Stimulated activated CD4-positive, alpha-beta T cell treated with anti-CD3 and anti-CD28 coated beads, Interleukin-1b, Interleukin-23, amount 100 ng/mL, for 1 hour (primary cell): ENCODE measurements at places on chromosomes 7 and 10.

- no peak for DNase-seq
These were observed 277.0 kb downstream of the WDR11 start for GRCh38 chr10:121128164-121128563.

DNA sequence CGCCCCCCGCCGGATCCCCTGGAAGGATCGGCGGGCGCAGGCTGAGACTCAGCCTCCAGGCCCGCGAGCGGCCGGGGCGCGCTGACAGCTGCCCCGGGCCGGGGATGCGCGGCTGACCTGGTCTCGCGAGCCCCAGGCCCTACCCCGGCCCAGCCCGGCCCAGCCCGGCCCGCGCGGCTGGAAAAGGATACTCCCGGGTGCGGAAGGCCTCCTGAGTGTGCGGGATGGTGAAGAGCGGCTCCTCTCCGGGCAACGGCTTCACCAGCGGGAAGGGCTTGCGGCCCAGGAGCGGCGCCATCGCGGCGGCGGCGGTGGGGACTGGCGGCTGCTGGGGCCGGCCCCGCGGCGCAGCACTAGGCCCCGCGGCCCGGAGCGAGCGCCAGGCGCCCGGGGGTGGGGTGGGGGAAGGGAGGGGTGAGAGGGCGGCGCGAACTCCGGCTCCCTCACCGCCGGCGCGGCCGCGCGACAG is 423 bp downstream of the BAZ1B start:
- peak; percentile 5 for DNase-seq

DNA sequence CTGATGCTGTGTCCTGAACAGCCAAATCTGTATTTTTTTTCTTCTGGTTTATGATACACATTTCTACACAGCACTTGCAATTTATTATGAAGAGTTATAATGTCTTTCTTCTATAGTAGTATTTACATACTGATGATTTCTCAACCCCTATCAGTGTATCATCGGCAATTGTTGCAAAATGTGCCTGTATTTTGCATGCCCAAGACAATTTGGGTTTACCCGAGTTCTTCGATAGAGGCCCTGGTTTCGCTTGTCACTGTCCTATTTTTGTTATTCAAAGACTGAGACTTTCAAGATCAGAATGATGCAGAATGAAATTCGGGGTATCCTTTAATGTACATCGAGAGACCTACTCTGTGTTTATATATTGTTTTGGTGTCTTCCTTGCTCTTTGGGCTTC is 184.5 kb upstream of the PRSS58 start:
- no peak for DNase-seq

DNA sequence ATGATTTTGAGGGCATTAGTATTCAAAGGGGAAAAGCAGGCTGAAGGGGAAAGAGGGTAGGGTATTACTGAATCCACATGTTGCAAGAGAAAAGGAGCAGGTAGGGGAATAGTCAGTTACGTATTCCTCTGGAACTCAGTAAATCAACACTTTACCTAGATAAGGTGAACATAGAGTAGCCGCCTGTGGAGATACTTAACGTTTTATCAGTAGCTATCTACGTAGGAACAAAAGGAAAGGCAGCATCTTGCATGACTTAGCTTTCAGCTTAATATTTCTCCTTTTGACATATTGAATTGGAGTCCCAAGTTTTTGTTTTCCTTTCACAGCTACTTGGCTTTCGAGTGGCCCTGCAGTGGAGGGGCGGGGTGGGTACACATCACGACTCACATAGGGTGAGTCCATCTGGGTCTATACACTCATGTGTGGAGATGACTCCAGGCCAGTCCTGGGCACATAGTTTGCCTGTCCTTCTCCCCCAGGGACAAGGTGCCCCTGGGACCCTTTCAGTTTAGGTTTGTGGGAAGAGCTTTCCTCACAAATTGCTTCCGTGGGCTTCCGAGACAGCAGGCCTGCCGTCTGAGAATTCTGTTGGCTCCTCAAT is 48.1 kb downstream of the CCNY start:
- DNase-seq, result no peak

GRCh38 chr7:106765727-106766355 is 99.2 kb upstream of the PIK3CG start:
- DNase-seq, result no peak

GRCh38 chr7:158004123-158004490 is 583.5 kb downstream of the PTPRN2 start:
- DNase-seq, result no peak

DNA sequence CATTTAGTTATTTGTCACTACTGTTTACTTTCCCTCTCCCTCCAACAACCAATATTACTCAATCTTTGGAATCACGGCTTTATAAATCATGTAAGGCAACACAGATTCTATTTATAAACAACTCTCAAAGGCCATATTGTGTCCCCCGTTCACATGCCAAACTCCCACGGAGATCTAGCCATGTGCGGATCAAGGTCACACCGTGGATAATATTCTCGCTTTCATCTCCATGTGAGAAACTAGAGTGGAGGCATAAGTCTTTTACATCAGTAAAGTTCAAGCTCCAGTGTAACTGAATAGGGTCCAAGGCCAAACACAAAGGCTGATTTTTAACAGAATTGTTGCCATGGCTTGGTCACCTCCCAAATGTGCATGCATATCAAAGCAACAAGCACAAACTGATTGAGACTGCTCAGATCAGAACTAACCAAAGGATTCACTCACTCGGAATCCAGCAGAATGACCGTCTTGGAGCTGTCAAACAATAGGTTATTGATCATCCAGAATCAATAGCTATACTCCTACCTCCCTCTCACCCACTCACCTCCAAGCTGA is 569.5 kb upstream of the LRRN3 start:
- no peak for DNase-seq

GRCh38 chr7:25832929-25833328 is 319.1 kb upstream of the NFE2L3 start:
- no peak for DNase-seq

- DNase-seq, result no peak
These were observed 56.5 kb downstream of the AFAP1L2 start for GRCh38 chr10:114347791-114348190.

DNA sequence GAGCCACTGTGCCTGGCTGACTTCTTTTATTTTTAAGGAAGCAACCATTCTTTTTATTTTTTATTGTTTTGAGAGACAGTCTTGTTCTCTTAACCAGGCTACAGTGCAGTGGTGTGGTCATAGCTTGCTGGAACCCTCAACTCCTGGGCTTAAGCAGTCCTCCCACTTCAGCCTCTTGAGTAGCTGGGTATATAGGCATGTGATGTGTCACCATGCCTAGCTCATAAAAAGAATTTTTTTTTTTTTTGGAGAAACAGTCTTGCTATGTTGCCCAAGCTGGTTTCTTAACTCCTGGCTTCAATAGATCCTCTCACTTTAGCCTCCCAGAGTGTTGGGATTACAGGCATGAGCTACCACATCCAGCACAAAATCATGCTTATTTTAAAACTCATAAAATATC is 5.8 kb downstream of the MCU start:
- no peak for DNase-seq

DNA sequence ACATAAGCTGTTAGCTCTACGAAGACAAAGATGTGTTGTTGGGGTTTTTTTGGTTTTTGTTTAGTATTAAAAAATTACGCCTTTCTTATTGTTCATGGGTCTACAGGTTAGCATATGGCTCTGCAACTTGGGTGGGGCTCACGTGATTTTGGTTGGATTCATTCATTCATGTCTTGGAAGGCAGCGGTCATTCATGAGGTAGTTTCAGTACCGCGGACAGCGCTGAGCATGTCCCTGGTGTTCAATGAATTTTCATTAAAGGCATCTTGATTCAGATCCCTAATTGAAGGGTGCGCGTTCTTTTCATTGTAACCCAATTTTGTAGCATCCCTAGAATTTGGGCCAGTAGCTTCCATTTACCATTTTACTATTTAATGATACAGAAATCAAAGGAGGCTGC is 42.9 kb upstream of the TCERG1L start:
- no peak for DNase-seq

- no peak for DNase-seq
These were observed 32.3 kb downstream of the HSPA12A start for GRCh38 chr10:116710076-116710475.

DNA sequence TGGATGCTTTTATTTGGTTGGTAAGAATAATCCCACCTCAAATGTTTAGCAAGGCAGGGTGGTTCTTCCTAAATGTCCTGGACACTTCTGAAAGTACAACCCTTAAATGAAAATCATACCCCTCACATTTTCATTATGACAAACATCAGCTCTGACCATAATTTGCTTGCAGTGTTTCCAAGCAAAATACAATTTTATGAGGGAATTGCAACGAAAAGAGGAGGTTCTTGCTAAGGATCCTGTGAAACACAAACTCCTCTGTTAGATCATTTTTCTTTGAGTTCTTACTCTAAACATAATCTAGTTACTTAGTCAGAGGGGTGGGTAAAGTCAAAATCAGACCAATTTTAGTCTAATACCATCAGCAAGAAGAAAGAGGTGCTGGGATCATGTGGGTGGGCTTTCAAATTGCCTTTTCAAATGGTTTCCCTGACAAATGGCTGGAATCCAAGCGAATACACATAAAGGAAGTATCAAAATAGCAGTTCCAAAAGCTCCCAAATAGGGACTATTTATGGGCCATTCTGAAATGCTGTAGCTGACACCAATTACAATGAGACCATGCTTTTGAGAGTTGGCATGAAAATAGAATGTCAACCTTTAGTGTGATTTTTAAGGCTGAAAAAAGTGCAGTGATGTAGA is 164.9 kb upstream of the INHBA start:
- DNase-seq, result no peak

- DNase-seq, result no peak
These were observed 21.3 kb upstream of the TMEM248 start for GRCh38 chr7:66899552-66900280.

DNA sequence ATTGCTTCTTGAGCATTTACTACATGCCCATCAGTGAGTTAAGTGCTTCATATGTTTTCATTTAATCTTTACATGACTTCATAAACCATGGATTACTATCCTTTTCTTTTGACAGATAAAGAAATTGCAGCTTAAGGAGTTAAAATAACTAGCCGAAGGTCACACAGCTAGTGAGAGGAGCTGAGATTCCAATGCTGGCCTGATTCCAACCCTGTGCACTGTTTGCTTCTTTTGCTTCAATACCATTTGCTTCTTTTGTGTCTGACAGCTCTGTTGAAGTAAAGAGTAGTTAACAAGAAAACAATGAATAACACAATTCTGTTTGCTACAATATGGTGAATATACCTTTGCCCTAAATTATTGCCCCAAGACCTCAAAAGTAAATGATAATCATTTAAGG is 132.4 kb downstream of the GRM3 start:
- no peak for DNase-seq

DNA sequence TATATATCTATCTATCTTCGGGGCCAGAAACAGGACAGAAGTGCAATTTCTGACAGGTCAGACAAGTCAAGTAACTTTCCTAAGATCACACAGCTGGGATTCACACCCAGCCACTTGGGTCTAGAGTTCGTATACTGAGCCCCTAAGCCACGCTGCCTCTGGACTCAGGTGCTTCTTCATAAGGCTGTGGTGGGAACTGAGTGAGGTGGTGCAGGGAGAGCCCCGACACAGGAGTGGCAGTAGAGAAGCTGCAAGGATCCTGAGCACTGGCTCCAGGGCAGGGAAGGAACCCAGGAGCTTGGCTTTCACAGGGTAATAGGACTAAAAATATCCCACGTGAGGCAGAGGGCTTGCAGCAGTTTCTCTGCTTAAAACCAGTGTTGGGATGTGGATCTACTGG is 33.8 kb downstream of the C10orf53 start:
- no peak for DNase-seq

- no peak for DNase-seq
These were observed at the start of gene TMEM196 for GRCh38 chr7:19772841-19773760. TSS of gene TMEM196 (minus strand) at chr7:19773617. CDS start at chr7:19772696, 921 bp downstream.

GRCh38 chr7:103065667-103066066 is 8.9 kb downstream of the FBXL13 start:
- peak; percentile 19 for DNase-seq

DNA sequence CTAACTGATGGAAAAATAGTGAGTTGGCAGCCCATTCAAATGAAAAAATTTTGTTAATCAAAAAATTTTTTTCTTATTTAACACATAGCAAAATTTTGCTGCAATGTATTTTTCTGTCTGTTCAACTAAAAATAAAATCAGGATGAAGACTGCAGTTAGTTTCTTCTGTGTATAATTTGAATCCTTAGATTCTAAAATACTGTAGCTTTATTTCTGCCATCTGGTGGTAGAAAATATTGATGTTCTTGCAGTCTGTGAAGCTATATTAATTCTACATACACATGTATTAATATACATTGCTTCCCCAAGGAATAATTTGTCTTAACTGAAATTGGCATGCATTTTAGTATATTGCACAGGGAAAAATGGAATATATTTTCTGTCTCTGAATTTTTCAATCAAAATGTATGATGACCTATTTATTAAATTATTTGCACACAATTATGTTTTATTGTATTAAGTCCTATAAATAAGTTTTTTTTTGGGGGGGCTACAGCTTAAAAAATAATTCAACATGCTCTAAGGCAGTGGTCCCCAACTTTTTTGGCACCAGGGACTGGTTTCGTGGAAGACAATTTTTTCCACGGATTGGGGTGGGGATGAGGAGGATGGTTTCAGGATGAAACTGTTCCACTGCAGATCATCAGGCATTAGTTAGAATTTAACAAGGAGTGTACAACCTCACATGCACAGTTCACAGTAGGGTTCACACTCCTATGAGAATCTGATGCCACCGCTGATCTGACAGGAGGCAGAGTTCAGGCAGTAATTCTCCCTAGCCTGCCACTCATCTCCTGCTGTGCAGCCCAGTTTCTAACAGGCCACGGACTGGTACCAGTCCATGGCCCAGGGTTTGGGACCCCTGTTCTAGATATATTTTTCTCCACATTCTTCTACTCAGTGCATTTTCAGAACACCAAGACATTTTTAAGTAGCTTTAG is 119.4 kb downstream of the GNAT3 start:
- no peak for DNase-seq

DNA sequence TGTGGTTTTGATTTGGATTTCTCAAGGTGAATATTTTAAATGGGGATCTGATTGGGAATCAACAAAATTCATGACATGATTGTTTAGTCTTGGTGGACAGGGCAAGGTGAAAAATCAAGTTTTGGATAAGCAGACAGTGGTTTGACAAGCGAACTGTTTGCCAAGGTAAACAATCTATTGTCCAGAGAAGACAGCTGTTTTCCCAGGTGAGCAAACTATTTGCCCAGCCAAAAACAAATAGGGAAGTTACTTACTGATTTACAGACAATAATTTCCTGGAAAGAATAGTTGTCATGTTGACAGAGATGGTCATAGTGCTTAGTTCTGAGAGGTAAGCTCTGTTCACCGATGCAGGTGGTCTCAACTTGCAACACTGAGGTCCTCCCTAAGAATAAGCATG is 94.0 kb upstream of the STEAP1B start:
- no peak for DNase-seq

GRCh38 chr7:44084701-44085100 is 2.4 kb upstream of the POLM start:
- no peak for DNase-seq

DNA sequence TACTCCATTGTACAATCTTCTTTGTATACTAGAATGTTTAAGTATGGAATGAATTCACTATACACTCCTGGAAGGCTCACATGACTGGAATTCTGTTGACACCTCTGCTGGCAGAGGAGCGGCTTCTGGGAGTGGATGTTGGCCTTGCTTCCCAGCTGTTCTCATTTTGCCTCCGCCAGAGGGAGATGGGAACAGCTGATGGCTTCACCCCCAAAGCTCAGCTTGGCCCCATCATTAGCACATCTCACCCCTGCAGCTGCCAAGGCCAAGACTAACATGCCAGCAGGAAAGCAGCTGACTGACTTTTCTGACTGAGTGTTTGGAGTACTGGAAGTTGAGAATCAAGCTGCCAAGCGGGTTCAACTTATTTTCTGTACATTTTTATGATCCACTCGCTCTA is 15.1 kb downstream of the ADAM12 start:
- DNase-seq, result no peak
